ENCODE measurements at places on chromosomes 2 and 18.

GRCh38 chr2:177501186-177501585, 108.6 kb downstream of the AGPS start:
- DNase-seq, result no peak

GRCh38 chr18:63148449-63149301, 170.9 kb downstream of the BCL2 start:
- no peak for DNase-seq

GRCh38 chr2:191637182-191638078, 40.5 kb upstream of the NABP1 start:
- DNase-seq, result no peak

DNA sequence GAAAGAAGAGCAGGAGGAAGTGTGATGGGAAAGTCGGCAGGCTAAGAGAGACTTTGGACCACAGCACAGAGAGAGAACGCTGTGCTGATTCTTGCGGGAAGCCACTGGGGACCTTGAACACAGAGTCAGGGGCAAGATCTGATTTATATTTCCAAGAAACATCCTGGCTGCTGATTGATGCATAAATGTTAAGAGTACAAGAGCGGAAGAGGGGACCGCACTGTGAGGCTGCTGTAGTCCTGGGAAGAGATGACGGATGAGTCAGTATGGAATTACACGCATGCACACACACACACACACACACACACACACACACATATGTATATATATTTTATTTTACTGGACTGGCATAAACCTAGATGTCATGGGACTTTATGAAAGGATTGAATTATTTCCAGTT, 865.6 kb upstream of the ID2 start:
- DNase-seq, result no peak

DNA sequence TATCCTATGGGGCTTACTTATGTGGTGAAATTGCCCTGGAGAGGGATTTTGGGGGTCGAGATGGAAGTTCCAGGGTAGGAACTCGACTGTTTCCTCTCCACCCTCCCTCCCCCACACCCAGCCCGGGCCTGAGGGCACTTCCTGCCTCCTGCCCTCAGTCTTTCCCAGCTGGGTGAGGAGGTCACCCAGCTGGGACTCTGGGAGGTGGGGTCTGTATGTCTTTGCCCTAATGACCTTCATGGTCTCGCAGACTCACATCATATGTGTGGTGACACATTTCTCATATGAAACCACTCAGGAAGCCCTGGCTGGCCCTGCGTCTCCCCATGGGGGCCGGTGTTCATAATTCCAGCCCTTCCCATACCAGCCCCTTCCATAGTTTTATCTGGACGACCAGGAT, 12.4 kb downstream of the ATOH8 start:
- no peak for DNase-seq

DNA sequence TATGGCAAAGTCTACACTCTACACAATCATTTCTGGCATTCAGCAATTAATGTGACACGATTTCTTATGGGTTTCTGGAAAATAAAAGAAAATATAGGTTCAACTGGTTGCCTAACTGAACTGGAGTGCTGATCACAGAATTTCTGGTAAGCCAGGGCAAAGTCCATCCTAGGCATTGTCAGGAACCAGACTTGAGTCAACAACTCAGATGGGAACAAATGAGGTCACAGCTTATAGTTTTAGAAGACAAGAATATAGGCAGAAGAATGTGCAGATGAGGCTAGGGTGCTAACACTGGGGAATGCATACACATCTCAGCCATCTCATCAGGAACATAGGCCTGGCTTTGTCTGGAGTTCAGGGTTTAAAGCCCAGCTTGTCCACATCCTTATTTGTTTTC, 317.2 kb upstream of the ID2 start:
- DNase-seq, result no peak

DNA sequence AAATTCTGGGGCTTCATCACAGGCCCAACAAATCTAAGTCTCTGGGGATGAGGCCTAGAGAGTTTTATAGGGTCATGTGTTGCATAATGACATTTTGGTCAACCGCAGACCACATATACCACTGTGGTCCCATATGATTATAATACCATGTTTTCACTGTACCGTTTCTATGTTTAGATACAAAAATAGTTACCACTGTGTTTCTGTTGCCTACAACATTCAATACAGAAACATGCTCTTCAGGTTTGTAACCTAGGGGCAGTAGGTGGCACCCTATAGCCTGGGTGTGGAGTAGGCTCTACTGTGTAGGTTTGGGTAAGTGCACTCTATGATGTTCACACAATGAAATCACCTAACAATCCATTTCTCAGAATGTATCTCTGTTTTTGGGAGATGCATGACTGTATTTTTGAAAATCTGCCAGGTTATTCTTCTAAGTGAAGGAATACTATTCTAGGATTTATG, 485.2 kb downstream of the PTPRM start:
- no peak for DNase-seq

- no peak for DNase-seq
These were observed 127.8 kb downstream of the MBP start for GRCh38 chr18:77004555-77005380.

DNA sequence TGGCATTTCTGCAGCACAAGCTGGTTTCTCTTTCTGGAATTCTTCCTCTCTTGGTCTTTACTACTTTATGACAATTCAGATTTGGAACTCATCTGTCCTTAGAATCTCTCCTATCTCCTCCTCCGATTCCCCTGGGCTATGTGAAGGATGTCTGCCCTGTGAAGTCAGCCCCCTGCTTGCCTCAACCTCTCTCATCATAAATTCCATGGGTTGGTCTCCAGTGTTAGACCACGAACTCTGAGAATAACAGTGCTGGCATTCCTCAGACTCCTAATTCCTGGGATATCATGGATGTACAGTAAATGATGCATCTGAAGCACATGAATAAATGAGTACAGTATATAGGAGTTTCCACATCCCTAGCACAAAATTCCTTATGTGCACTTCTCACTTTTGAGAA, 21.0 kb upstream of the CYRIA start:
- no peak for DNase-seq

DNA sequence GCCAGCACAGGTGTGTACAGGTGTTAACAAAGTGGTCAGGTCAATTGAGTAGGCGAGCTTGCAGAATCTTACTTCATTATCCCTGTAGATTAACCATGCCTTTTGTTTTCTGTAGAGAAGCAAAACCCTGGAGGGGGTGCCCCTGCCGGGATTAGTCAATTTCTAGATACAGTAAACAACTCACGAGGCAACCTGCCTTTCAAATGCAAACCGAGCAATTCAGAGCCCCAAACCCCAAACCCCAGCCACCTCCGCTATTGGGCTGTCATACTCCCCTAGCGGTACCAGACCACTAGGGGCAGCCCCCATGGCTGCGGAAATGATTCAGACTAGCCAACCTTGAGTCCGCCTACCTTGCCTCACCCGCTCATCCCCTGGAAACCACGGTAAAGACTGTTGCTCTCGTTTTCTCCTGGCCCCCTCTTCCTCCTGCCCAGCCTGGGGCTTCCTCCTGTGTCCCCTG, 61.4 kb upstream of the KIF5C start:
- DNase-seq, result no peak

GRCh38 chr2:126669772-126670171, 13.8 kb downstream of the GYPC start:
- no peak for DNase-seq

GRCh38 chr2:136378712-136379595, 261.0 kb upstream of the CXCR4 start:
- no peak for DNase-seq

GRCh38 chr2:118119158-118119727, 31.0 kb downstream of the INSIG2 start:
- no peak for DNase-seq

DNA sequence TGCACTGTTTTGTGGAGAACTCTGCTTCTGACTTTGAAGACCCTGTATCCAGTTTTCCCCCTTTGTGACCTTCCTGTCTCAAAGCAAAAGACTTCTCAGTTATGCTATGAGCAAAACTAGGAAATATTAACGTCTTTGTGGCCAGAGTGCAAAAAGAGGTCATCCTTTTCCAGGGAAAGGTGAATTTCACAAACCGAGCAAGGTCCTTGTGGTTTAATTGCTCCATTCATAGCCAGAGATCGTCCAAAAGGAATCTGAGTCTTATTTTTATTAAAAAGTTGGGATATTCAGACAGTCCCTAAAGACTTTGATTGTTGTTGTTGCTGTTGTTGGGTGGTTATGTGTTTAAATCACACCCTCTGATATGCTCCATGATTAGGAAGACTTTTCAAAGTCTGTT, 77.4 kb downstream of the NAB1 start:
- DNase-seq, result no peak

GRCh38 chr2:159129269-159129668, 157.2 kb downstream of the WDSUB1 start:
- no peak for DNase-seq

DNA sequence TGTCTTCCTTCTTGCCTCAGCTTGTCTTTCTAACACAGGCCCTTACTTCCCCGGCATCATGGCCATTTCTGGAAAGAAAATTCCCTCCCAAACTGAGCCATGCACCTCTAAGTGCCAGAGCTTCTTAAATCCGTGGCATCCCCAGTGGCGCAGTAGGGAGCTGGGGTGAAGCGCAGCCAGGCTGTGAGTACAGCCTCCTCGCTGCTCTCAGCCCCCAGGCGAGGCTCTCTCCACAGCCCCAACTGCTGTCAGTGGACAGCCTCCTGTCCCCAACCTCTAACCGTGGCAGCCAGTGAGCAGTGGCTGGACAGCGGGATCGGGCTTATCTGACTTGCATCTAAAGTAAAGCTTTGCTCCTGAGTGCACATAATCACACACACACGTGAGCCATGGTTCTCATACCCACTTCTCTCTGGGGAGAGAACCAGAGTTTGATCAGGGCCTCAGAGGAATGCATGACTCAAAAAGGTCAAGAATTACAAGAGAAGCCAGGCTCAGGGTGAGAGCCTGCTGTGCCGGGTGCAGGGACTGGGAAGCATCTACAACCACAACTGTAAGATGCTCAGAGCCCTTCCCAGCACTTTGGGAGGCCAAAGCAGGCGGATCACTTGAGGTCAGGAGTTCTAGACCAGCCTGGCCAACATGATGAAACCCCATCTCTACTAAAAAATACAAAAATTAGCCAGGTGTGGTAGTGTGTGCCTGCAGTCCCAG, 50.7 kb downstream of the SFXN5 start:
- no peak for DNase-seq

DNA sequence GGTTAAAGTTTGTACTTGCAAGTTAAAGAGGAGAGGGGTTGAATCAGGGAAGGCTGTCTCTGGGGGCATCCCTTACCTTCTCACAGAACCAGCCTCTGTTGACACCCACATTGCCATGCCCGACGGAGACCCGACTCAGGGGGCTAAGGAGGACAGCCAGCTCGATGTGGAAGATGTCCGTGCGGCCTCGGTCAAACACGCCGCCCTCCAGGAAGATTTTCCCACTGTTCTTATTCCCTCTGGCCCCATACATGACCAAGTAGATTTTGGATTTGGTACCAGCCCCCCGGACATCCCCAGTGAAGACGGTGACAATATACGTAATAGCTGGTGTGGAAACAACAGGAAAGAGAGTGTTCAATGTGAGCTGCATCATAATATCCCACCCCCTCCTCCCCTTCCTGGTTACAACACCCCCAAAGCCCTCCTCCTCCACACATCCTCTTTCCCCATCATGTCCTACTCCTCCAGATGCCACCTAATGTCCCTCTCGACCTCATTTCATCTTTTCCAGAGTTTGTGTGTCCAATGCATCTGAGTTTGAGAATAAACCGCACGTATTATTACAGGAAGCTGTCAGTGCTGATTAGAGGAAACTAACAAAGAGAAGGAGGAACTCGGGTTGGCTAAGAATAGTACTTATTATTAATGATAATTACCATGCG, 55.7 kb downstream of the LOXHD1 start:
- DNase-seq, result no peak

DNA sequence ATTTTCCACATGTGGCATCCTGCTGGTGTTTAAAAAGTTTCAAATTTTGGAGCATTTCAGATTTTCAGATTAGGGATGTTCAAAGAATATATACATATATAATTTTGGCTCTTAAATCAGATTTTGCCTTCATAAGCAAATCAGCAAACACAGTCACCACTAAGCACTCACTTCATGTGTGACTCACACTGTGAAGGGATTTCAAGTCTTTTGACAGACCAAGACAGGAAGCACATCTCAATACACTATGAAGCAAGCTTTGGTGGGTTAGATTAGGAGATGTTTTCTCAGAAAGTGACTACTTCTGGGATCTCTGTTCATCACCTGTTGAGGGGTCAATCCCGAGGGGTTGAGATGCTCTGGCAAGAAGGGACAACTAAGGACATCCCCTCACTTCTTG, 227.8 kb upstream of the RBBP8 start:
- DNase-seq, result peak; percentile 8

GRCh38 chr18:51350081-51350480, 152.6 kb upstream of the MEX3C start:
- no peak for DNase-seq

DNA sequence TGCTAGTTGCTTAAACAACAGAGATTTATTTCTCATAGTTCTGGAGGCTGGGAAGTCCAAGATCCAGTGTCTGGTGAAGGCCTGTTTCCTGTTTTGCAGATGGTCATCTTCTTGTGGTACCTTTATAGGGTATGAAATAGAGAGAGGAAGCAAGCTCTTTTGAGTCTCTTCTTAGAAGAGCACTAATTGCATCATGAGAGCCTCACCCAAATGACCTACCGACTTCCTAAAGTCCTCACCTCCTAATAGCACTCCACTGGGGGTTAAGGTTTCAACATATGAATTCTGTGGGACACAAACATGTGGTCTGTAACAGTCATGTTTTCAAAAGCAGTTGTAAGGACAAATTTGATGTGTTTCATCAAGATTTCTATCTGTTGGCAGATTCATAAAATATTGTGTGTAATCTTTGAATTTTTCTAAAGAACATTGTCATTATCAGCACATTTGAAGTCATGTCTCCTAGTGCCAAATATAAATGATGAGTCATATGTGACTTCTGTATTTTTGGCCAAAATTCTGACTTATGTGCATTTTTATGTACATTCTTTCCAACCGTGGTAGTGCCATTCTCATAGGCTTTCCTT, 45.3 kb downstream of the CD28 start:
- DNase-seq, result no peak

DNA sequence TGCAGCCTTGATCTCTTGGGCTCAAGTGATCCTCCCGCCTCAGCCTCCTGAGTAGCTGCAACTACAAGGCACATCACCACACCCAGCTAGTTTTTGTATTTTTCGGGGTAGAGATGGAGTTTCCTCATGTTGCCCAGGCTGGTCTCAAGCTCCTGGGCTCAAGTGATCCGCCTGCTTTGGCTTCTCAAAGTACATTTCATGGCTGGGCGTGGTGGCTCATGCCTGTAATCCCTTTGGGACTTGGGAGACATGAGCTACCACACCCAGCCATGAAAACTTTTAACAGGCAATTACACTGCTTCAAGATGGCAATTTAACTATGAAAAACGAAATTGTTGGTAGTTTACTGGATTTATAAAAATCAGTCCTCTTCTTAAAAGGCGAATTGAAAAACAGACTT, 69.7 kb downstream of the MEP1B start:
- DNase-seq, result no peak

- no peak for DNase-seq
These were observed 105.9 kb upstream of the ID2 start for GRCh38 chr2:8575834-8576423.

DNA sequence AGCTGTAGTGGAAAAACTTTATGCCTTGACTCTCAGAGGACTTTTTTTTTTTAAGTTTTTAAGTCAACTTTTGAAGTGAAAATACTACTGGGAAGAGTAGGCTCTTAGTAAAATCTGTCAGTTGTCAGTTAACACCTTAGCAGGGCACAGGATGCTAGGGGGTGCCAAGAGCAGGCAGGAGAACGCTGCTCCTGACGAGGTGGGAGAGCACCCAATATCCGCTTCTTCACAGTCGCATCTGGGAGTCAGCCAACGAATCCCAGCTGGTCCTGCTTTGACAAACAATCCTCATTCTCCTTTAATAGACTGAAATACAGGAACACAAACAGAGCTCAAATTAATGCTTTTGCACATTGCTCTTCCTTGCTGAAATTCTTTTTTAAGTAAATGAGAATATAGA, 709.5 kb upstream of the ACVR2A start:
- DNase-seq, result no peak

Measured in amniotic stem cell (primary cell).